HFFc6 (cell line): ENCODE measurements at places on chromosomes 13 and 19. TPM values are rescaled to one million over a fixed set of nuclear protein-coding genes. Genes with fewer than 3 reads are reported as not detected.

DNA sequence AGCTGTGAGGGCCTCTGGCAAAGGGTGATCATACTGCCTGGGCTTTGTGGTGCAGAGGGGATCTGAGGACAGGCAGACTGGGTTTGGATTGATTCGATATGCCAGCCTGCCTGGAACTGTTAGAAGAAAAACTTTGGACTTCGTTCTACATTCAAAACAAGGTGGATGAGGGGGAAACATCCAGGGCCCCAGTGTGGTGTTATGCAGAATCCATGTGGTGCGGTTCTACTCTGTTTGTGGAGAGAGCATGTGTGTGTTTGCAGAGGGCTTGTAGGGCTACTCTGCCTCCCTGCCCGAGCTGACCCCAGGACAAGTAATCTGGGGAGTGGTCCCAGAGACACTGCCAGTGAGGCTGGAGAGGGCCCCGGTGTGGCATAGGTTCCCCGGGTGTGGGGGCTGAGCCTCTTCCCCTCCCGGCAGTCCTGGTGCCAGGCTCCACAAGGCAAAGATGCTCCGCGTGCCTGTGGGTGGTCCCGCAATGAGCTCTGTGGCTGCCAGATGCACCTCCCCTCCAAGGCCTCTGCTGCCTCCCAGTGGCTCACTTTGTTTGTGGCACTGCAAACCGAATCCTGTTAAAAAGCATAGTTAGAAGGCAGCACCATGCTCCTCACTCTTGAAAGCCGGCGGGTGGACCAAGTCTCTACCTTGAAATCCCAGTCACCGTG, 22.3 kb upstream of the TFDP1 start:
- peaks cover 7% of the 10 kb centered on the region for H3K4me1 ChIP-seq
- no peak overlapping the region for H3K27ac ChIP-seq
- H3K36me3 ChIP-seq: no peaks in the 10 kb centered on the region
- peaks cover 14% of the 10 kb centered on the region for H3K27me3 ChIP-seq
- DNase-seq: peak; percentile 67

GRCh38 chr13:49683489-49683888, 7.8 kb downstream of the EBPL start:
- no peak overlapping the region for H3K27ac ChIP-seq
- no peak for DNase-seq
- peaks cover 20% of the 10 kb centered on the region for H3K4me1 ChIP-seq

Gene IGFL3
- not detected in 3 replicates for total RNA-seq

- DNase-seq: no peak
- H3K27ac ChIP-seq: no peak overlapping the region
- H3K27me3 ChIP-seq: no peaks in the 10 kb centered on the region
Observed at GRCh38 chr19:28299649-28300048, 913.3 kb downstream of the UQCRFS1 start.

Gene FUT3
- not detected in 2 replicates for total RNA-seq

Gene CXCL17
- total RNA-seq: not detected in 3 replicates

Gene SIGLEC10
- not detected in 3 replicates for total RNA-seq

DNA sequence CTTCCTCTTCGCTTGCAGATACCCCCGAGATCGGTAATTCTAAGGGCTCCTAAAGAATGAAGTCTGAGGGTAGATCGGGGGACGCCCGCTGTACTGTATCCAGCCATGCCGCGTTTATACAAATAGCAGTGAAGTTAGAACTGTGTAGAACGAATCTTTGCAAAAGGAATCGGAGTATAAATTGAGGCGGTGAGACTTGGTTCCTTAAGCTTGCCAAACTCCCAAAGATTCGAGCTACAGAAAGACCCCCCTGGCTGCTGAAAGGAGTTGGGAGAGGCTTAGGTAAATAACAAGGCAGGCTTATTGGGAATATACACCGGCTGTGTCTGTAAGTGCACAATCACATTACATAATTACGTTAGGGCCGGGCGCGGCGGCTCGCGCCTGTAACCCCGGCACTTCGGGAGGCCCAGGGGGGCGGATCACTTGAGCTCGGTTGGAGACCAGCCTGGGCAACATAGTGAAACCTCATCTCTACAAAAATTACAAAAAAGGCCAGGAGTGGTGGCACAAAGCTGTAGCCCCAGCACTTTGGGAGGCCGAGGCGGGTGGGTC, 12.2 kb downstream of the TMEM160 start:
- peaks cover 19% of the 10 kb centered on the region for H3K4me1 ChIP-seq
- peaks cover 3% of the 10 kb centered on the region for H3K27me3 ChIP-seq
- peak overlapping the region; percentile 95 for H3K4me3 ChIP-seq
- H3K36me3 ChIP-seq: no peaks in the 10 kb centered on the region

DNA sequence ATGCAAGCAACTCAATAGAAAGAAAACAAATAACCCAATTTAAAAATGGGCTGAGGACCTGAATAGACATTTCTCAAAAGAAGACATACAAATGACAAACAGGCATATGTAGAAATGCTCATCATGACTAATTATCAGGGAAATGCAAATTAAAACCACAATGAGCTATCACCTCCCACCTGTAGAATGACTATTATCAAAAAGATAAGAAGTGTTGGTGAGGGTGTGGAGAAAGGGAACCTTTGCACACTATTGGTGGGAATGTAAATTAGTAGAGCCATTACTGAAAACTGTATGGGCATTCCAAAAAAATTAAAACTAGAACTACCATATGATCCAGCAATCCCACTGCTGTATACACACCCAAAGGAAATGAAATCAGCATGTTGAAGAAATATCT, 212.2 kb downstream of the SUCLA2 start:
- DNase-seq: no peak
- H3K36me3 ChIP-seq: peaks cover 6% of the 10 kb centered on the region; the same call in 1 of the 2 replicates
- no peaks in the 10 kb centered on the region; the same call in 1 of the 2 replicates for H3K27me3 ChIP-seq
- no peak overlapping the region for H3K27ac ChIP-seq
- no peak overlapping the region for H3K4me3 ChIP-seq

DNA sequence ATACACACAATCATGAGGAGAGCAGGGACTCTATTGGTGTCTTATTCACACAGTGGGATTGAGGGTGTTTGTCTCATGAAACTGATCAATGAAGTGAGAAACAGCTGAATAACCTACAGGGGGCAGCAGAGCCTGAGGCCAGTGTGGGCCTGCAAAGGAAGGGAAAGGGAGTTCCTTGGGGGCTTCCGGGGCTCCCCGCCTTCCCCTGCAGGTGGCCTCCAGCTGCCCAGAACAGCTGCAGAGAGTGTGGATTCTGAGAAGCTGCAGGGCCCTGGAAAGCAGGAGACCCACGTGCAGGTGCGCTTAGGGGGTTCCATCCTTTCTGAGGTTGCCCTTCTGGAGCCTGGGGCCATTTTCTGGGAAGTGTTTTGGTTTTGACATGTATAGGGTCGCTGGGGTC, 20.1 kb downstream of the ZNF763 start:
- peaks cover 12% of the 10 kb centered on the region for H3K4me1 ChIP-seq
- H3K4me3 ChIP-seq: no peak overlapping the region
- H3K27ac ChIP-seq: no peak overlapping the region
- H3K36me3 ChIP-seq: peaks cover 14% of the 10 kb centered on the region

DNA sequence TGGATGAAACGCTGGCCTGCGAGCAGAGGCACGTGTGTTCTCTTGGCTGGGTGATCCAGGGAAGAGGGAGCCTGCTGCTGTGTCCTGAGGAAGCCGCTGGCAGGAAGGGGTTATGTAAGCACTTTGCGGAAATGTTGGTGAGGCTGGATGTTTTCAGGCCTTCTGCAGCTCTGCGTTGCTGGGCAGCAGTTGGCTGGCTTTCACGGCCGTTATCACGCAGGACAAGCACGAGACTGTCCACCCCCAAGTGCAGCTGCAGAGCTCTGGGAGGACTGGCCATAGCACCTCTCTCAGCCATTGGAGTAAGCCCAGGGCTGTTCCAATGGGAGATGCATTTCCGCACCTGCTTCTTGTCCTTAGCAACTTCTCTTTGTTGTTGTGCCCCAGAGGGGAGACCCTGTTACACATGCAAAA, 146.9 kb upstream of the SOX21 start:
- no peaks in the 10 kb centered on the region for H3K36me3 ChIP-seq
- no peak overlapping the region; the same call in 1 of the 2 replicates for H3K4me3 ChIP-seq
- H3K4me1 ChIP-seq: peaks cover 23% of the 10 kb centered on the region
- H3K27ac ChIP-seq: no peak overlapping the region
- no peak for DNase-seq

GRCh38 chr19:14616407-14616806, 33.5 kb downstream of the CLEC17A start:
- H3K27me3 ChIP-seq: peaks cover 1% of the 10 kb centered on the region; the same call in 1 of the 2 replicates
- H3K4me1 ChIP-seq: no peaks in the 10 kb centered on the region
- no peak overlapping the region for H3K4me3 ChIP-seq

DNA sequence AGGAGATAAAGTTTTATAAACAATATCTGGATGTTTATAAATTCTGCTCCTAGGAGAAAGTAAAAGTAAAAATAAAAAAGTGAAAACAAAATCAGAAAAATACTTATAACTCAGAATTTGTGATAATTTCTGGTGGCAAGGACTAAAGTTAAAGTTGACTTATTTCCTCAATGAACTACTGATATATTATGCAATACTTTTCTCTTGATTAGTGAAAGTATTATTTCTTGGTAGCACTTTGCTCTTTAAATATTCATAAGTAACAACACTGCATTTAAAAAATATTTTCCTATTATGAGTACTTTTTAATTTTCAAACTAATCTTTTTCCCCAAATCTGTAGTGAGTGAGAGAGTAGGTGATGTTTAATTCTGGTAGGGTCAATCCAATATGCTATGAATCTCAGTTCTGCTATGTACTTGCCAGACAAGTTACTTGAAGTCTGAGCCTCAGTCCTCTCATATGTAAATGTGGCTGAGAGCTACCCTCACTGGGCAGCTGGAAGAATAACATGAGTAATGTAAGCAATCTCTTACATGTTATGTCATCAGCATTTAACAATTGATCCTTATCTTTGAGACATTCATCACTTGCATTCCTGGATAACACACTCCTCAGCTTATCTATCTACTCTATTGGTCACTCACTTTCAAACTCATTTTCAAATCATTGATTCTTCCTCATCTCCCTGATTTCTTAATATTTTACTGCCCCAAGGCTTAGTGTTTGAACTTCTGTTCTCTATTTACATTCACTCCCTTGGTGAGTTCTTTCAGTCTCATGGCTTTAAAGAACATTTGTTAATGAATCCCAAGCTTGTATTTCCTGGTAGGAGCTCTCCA, 239.0 kb downstream of the RGCC start:
- H3K27ac ChIP-seq: peak overlapping the region; percentile 92
- peak; percentile 84 for DNase-seq
- peaks cover 10% of the 10 kb centered on the region for H3K36me3 ChIP-seq
- H3K4me1 ChIP-seq: peaks cover 74% of the 10 kb centered on the region
- no peaks in the 10 kb centered on the region for H3K27me3 ChIP-seq
- peak overlapping the region; percentile 16 for H3K4me3 ChIP-seq

Gene ZNF429
- 6.6 to 7.4 TPM (median 7.4 TPM) in 3 replicates for total RNA-seq

DNA sequence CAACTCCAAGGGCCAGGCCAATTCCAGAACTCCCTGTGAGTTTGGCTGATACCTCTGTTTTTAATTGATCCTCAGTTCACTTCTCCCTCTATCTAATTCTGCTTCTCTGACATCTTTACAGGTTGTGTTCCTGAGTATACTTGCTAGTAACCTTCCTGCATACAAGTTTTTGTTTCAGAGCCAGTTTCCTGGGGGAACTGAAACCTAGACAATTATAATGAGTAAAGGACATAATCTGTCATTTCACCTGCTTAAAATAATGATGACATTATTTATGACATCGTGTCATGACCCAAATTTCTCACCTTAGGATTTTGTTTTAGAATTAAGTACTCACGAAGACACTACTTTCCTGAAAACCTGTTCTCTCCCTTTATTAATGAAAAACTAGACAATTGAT, 12.5 kb upstream of the MYCBP2 start:
- no peak for DNase-seq
- no peak overlapping the region for H3K27ac ChIP-seq
- no peaks in the 10 kb centered on the region for H3K36me3 ChIP-seq
- H3K4me3 ChIP-seq: no peak overlapping the region
- H3K27me3 ChIP-seq: peaks cover 11% of the 10 kb centered on the region

Gene B3GNT3
- total RNA-seq: not detected in 3 replicates

DNA sequence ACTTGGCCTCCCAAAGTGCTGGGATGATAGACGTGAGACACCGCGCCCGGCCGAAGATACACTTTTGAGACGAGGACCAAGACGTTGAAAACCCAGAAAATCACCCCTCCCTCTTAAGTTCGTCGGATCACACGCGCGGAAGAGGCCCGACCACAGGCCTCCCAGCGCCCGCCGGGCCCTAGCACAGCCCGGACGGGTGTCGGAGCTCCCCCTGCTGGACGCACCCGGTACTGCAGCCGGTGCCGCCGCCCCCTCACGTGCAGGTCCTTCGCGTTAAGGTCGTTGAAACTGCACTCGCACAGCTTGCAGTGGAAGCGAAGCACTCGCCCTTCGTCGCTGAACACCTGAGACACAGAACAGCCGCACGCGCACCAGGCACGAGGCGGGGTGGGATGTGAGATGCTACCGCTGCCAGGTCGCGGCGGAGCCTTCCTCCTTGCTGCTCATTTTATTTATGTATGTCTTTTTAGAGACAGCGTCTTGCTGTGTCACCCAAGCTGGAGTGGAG, 35.7 kb upstream of the MATK start:
- H3K4me1 ChIP-seq: peaks cover 10% of the 10 kb centered on the region
- no peak overlapping the region for H3K4me3 ChIP-seq
- H3K36me3 ChIP-seq: no peaks in the 10 kb centered on the region
- H3K27me3 ChIP-seq: peaks cover 16% of the 10 kb centered on the region

- H3K27me3 ChIP-seq: peaks cover 6% of the 10 kb centered on the region; the same call in 1 of the 2 replicates
- peak; percentile 60 for DNase-seq
- H3K36me3 ChIP-seq: peaks cover 14% of the 10 kb centered on the region
- peak overlapping the region; percentile 65 for H3K4me3 ChIP-seq
Observed at GRCh38 chr19:45607071-45608029, 5.3 kb upstream of the GPR4 start.

Gene ZNF69
- 3.1 to 9.5 TPM (median 9.3 TPM) in 3 replicates for total RNA-seq

Gene SRRM5
- 0.09 to 0.21 TPM (median 0.10 TPM) in 3 replicates for total RNA-seq

DNA sequence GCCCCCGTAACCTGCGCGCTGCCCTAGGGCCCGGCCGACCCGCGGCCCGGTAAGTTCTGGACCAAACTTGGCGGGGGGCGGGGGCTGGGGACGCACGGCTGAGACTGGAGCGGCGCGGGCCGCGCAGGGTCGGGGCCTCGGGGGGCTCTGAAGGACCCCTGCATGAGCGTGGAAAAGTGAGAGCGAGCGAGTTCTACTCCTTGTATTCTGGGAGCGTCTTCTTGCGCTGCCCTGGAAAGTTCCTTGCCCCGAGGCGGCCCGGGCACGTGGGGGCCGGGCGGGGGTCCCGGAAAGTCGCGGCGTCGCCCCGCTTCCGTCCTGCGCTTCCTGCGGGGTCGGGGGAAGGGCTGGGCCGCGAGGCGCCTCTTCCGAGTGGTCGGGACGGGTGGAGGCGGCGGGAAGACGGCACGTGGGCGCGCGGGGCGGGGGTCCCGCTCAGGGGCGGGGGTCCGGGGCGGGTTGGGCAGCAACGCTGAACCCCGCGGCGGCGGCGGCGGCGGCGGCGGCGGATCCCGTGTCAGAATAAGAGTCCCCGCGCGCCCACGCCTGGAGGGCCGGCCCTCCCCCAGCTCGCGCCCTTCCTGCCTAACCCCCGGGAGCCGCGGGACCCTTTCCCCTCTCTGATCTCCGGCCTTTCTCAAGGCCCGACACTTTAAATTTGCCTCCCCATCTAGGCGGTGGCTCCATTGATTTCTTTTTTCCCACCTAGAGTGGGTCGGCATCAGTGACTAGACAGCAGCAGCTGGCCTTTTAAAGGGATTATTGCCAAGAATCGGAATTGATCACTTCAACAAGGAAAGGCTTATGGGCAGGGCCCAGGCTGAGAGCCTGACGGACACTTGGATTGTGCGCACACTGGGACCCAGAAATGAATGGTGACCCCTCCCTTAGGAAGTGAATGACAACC, 749 bp downstream of the GATAD2A start:
- peaks cover 4% of the 10 kb centered on the region; the same call in 1 of the 2 replicates for H3K36me3 ChIP-seq
- DNase-seq: peak; percentile 30
- H3K4me3 ChIP-seq: peak overlapping the region; percentile 99
- peak overlapping the region; percentile 97 for H3K27ac ChIP-seq
- peaks cover 2% of the 10 kb centered on the region for H3K27me3 ChIP-seq
